ENCODE measurements at places on chromosomes 11 and 22. TPM values are rescaled to one million over a fixed set of nuclear protein-coding genes. Genes with fewer than 3 reads are reported as not detected.

POU2AF3 gene
- 1.1 TPM for total RNA-seq

OR51B2 gene
- total RNA-seq, result not detected

GRCh38 chr11:78782725-78783124, 208.1 kb upstream of the NARS2 start:
- no peak for DNase-seq

- no peak for DNase-seq
Measured at GRCh38 chr22:30029512-30029911, 50.8 kb upstream of the HORMAD2 start.

GRCh38 chr11:124296016-124296415, 17.7 kb downstream of the OR8D1 start:
- no peak for DNase-seq

DNA sequence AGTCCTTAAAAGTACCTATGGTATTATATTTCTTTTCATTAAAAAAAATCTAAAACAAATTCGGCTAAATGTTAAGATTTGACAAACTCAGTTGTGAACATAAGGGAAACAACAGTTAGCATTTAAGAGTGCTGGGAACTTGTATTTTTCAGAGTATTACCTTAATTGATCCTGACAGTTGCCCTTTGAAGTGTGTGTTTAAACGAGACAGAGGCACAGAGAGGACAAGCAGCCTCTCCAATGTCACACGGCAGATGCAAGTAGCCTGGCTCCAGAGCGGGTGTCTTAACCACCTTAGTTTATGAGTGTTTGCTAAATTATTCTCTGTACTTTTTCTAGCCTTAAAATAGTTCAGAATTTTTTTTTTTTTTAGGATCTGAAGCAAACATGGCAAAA, 80.9 kb downstream of the TIMP3 start:
- no peak for DNase-seq

- no peak for DNase-seq
Measured at GRCh38 chr22:47696776-47697175, 934.3 kb downstream of the TBC1D22A start.
